ENCODE measurements at places on chromosomes 12 and 14. TPM values are rescaled to one million over a fixed set of nuclear protein-coding genes. Genes with fewer than 3 reads are reported as not detected.

DNA sequence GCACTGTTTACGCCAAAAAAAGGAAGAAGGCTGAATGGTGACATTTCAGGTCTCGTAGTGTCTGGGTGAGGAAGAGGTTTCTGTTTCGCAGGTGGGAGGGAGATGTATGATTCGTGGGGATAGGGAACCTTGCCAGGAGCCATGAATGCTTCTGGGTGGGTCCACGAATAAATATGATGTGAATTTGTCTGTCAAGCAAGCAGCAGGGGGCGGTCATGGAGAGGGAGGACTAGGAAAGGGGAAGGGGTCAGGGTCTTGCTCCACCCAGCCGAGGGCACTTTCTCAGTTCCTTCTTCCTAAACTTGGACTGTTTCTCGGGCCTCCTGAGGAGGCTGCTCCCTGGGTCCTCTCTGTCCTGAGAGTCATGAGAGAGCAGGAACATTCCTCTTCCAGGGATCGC, 72.5 kb downstream of the LGMN start:
- DNase-seq, result no peak

GRCh38 chr14:93975791-93976476, 436 bp downstream of the ASB2 start:
- DNase-seq, result no peak

DNA sequence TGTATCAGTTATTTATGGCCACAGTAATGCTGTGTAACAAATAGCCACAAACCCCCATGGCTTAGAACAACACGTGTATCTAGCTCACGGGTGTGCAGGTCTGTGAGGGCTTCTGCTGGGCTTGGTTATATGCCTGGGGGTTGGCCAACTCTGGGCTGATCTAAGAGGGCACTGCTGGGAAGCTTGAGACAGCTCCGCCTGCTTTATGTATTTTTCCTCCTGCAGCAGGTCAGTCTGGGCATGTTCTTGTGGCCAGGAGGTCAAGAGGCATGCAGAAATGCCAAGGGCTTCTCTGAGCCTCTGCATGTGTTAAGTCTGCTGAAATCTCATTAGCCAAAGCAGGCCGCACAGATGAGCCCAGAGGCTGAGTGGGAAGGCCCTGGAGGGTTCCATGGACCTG, 105.8 kb downstream of the ZNF664 start:
- DNase-seq, result no peak

DNA sequence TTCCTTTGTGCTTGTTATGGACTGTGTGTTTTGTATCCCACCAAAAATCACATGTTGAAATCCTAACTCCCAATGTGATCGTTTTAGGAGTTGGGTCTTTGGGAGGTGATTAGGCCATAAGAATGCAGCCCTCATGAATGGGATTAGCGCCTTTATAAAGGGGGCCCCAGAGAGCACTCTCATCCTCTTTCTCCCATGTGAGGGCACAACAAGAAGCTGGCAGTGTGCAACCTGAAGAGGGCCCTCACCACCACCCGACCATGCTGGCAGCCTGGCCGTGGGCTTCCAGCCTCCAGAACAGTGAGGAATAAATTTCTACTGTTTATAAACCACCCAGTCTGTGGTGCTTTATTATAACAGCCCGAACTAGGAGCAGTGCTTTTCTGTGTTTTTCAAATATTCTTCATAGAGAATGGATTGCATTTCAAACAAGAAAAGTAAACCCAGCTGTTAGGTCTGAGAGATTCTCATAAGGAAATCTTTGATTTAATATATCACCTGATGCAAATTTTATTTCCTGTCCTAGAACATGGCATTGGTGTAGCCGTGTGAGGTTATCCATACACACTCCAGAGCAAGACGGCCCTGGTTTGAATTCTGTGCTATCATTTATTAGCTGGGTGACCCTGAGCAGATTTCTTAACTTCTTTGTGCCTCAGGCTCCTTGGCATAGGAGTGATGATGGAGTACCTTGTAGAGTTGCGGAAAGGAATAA, 27.8 kb downstream of the HSPB8 start:
- no peak for DNase-seq

DNA sequence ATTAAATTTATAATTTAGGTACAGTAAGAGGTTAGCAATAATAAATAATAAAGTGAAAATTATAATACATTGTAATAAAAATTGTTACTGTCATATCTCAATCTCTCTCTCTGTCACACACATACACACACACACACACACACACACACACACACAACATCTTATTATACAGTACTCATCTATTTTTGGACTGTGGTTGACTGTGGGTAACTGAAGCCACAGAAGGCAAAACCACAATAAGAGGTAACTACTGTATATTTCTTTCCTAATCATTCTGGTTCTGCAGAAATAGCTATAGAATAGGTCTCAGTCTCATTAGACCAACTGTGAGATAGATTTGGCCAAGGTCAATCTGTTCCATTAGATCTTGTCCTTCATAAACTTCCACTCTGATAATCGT, 33.1 kb upstream of the PTPRO start:
- DNase-seq, result no peak

The NRL gene
- 1.1 TPM for total RNA-seq

The IRF2BPL gene
- 35.7 TPM for total RNA-seq

The CKAP4 gene
- 59.9 TPM for total RNA-seq
